Memory B cell (primary cell): ENCODE measurements at places on chromosomes 16 and 17.
A peak's percentile ranks its signal among the peaks of the same experiment; 100 is the strongest.

GRCh38 chr16:51450909-51451308 is 299.8 kb upstream of the SALL1 start:
- H3K27ac ChIP-seq, result no peak overlapping the region
- DNase-seq, result no peak
- H3K27me3 ChIP-seq, result no peaks in the 10 kb centered on the region
- no peaks in the 10 kb centered on the region for H3K4me1 ChIP-seq

DNA sequence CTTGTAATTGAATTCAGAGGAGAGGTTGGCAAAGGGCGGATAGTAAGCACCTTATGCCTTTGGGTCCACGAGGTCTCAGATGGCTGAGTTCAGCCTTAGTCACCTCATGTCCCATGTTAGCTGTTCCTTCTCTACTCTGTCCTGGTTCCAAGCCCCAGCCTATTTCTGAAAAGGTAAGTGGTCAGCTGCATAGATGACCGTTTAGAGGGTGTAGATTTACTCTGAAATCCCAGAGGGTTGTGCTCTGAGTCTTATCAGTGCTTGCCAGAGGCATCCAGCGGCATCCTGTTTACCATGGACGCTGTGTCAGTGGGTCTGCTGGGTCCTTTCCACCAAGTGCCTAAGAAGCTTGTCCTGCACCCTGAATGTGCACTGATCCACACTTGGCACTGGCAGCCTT is 1.9 kb downstream of the ZNF778 start:
- no peaks in the 10 kb centered on the region for H3K27me3 ChIP-seq
- H3K4me3 ChIP-seq, result peak overlapping the region; percentile 58
- DNase-seq, result no peak
- peaks cover 14% of the 10 kb centered on the region for H3K4me1 ChIP-seq
- peaks cover 11% of the 10 kb centered on the region for H3K36me3 ChIP-seq
- H3K27ac ChIP-seq, result no peak overlapping the region

DNA sequence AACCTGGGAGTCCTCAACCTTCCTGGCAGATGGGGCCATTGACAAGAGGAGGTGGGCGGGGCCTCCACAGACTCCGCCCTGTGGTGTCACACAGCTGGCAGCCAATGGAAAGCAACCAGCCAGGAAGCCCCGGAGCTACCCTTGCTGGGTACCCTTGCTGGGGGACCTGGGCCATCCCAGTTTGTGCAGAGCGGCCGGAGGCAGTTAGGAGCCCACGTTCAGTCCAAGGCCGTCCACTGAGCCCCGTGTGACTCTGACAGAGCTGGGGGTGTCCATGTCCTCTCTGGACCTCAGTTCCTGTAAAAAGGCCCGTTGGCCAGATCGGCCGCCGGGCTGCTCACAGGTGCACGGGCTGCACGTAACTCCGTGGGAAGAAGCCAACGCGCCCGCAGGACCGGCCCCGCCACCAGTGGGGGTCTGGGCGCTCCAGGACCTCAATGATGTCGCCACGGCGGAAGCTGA is 17.1 kb upstream of the FAM83G start:
- no peak overlapping the region for H3K4me3 ChIP-seq
- H3K36me3 ChIP-seq, result peaks cover 15% of the 10 kb centered on the region
- H3K27ac ChIP-seq, result no peak overlapping the region
- no peak for DNase-seq

DNA sequence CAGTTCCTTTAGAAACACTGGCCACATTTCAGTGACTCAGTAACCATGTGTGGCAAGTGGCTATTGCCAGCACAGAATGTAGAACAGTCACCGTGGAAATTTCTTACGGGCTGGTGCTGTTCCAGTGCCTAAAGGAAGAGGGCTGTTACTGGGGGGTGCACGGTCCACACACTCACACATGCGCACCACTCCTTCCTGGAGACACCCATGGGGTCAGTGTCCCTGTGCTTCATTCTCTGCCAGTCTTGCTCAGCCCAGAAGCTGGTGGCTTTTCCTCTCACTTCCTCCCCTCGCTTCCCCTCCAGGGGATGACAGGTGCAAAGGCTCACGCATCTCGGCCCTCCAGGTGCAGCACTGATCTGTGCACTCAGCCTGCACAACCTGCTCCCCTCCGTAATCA is 115.6 kb downstream of the CCDC182 start:
- no peaks in the 10 kb centered on the region for H3K27me3 ChIP-seq
- H3K27ac ChIP-seq, result peak overlapping the region; percentile 53
- H3K36me3 ChIP-seq, result peaks cover 24% of the 10 kb centered on the region

DNA sequence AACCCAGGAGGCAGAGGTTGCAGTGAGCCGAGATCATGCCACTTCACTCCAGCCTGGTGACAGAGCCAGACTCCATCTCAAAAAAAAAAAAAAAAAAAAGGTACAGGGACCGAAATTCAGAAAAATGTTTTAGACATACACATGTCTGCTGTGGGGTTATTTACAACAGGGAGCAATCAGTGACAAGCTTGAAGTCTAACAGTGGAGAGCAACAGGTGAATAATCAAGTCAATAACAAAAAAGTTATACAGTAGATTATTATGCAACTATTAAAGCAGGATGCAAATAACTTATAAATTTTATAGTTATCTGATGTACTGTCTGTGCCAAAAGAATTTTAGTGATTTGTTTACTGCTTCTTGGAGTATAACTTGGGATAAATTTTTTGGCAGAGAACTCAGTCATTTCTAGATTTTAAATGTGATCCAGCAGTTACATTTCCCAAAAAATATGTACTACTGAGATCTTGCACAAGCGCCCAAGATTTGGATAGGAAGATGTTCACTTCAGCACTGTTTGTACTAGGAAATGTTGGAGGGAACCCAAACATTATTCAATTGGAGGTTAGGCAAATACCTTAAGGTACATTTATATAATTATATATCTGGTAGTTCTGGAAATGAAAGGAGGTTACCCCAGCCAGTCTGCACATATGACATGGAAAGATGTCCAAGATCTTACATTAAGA is 34.1 kb downstream of the EEF2K start:
- H3K27me3 ChIP-seq, result no peaks in the 10 kb centered on the region
- H3K4me1 ChIP-seq, result peaks cover 10% of the 10 kb centered on the region
- no peak for DNase-seq
- no peak overlapping the region for H3K27ac ChIP-seq
- H3K36me3 ChIP-seq, result no peaks in the 10 kb centered on the region

DNA sequence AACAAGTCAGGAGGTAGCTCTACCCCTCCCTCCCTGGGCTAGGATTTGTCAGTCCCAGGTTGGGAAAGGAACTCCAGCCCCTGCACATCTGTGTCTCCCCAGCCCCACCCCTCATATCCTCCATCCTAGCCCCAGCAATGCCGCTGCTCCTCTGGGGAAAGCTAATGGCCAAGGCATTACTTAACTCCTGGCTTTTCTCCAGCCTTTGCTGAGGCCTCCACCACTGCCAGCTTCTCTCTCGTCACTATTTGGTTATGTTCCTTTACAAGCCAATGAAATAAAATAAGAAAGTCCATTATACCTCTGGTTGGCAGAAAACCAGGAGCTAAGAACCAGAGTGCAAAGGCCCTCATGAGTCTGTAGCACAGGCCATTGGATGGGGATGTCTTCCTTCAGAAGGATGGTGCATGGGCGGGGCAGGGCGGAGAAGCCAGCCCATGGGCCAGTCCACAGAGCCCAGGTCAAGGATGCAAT is 171.0 kb downstream of the CCDC182 start:
- H3K36me3 ChIP-seq, result peaks cover 5% of the 10 kb centered on the region
- H3K4me3 ChIP-seq, result no peak overlapping the region
- H3K27ac ChIP-seq, result no peak overlapping the region
- no peaks in the 10 kb centered on the region for H3K27me3 ChIP-seq
- H3K4me1 ChIP-seq, result peaks cover 17% of the 10 kb centered on the region
- no peak for DNase-seq

GRCh38 chr16:59683709-59684108 is 949.6 kb upstream of the GOT2 start:
- H3K27ac ChIP-seq, result no peak overlapping the region
- no peak overlapping the region for H3K4me3 ChIP-seq
- H3K36me3 ChIP-seq, result no peaks in the 10 kb centered on the region
- DNase-seq, result no peak

GRCh38 chr17:28744972-28745785 is 1.4 kb downstream of the TRAF4 start:
- peaks cover 46% of the 10 kb centered on the region for H3K4me1 ChIP-seq
- no peak for DNase-seq
- peak overlapping the region; percentile 94 for H3K4me3 ChIP-seq
- H3K36me3 ChIP-seq, result peaks cover 9% of the 10 kb centered on the region

GRCh38 chr17:39979893-39980350 is 685 bp upstream of the PSMD3 start:
- H3K4me1 ChIP-seq, result peaks cover 22% of the 10 kb centered on the region
- no peaks in the 10 kb centered on the region for H3K27me3 ChIP-seq
- H3K36me3 ChIP-seq, result peaks cover 8% of the 10 kb centered on the region
- peak overlapping the region; percentile 87 for H3K4me3 ChIP-seq

DNA sequence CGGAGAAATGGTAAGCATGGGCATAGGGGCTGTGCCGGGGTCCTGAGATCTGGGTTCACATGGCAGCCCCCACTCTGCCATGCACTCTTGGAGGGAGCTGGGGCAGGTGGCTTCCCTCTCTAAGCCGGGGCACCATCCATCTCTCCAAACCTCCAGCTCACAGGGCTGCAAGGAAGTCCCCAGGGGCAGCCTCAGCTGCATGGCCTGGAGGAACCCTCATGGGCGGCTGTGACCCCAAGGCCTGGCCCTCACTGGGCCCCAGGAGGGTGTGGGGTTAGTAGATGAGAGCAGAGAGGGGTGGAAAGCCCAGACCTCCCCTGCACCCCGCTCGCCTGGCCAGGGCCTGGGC is 2.6 kb downstream of the CTRB2 start:
- DNase-seq, result no peak
- H3K4me1 ChIP-seq, result peaks cover 10% of the 10 kb centered on the region
- no peak overlapping the region for H3K27ac ChIP-seq
- no peak overlapping the region for H3K4me3 ChIP-seq
- H3K27me3 ChIP-seq, result peaks cover 12% of the 10 kb centered on the region

- H3K4me1 ChIP-seq, result no peaks in the 10 kb centered on the region
- H3K36me3 ChIP-seq, result no peaks in the 10 kb centered on the region
- DNase-seq, result no peak
- H3K27me3 ChIP-seq, result no peaks in the 10 kb centered on the region
- H3K4me3 ChIP-seq, result no peak overlapping the region
Observed at GRCh38 chr16:7440886-7441400, 108.3 kb downstream of the RBFOX1 start.
